ENCODE measurements at places on chromosomes 12 and 14.

DNA sequence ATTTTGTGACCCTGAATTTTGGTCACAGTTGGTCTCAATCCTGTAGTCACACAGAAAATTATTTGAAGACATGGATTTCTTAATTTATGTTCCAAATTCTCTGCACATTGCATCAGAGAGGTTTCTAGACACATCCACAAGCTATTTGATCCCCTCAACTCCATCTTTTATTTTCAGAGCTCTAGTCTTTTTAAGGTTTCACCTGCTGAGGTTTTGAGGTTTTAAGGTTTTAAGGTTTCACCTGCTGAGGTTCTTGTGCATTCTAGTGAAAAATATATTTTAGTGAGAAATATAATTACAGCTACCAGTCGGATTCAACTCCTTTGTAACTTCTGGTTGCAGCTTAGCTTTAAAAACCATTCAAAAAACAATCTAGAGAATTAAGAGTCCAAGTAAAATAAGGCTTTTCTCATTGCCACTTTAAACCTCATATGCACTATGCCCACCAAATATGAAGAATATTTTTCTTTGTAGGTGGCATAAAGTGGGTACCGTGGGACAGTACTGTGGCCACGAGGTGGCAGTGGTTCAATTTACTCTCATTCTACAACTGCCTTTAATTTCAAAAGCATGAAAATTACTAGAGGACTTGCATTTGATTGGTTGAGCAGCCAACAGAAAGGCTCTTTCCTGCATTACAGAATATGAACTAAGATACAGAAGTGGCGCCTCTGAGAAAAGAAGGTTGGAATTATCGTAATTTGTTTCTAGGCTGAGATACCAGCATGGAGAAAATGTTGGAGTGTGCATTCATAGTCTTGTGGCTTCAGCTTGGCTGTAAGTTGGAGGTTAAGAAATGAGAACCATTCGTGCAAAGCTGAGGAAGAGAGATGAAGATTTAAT lies 366.5 kb upstream of the OR4E1 start:
- H3K36me3 ChIP-seq = no peaks in the 10 kb centered on the region
- H3K27ac ChIP-seq = no peak overlapping the region

- peaks cover 14% of the 10 kb centered on the region for H3K36me3 ChIP-seq
- no peaks in the 10 kb centered on the region for H3K4me1 ChIP-seq
- no peak overlapping the region for H3K27ac ChIP-seq
- DNase-seq = no peak
- H3K27me3 ChIP-seq = no peaks in the 10 kb centered on the region
- no peak overlapping the region for H3K4me3 ChIP-seq
These were observed 42.6 kb downstream of the CCDC92 start for GRCh38 chr12:123929946-123930583.

- peaks cover 12% of the 10 kb centered on the region for H3K4me1 ChIP-seq
- no peaks in the 10 kb centered on the region for H3K36me3 ChIP-seq
- peak; percentile 48 for DNase-seq
- H3K4me3 ChIP-seq = no peak overlapping the region
These were observed 67.2 kb downstream of the BTG1 start for GRCh38 chr12:92078167-92079053.

- H3K4me3 ChIP-seq = no peak overlapping the region
- DNase-seq = no peak
- H3K4me1 ChIP-seq = peaks cover 6% of the 10 kb centered on the region
- no peaks in the 10 kb centered on the region for H3K36me3 ChIP-seq
- H3K27me3 ChIP-seq = no peaks in the 10 kb centered on the region
These were observed 114.2 kb upstream of the MDM1 start for GRCh38 chr12:68446384-68446783.

DNA sequence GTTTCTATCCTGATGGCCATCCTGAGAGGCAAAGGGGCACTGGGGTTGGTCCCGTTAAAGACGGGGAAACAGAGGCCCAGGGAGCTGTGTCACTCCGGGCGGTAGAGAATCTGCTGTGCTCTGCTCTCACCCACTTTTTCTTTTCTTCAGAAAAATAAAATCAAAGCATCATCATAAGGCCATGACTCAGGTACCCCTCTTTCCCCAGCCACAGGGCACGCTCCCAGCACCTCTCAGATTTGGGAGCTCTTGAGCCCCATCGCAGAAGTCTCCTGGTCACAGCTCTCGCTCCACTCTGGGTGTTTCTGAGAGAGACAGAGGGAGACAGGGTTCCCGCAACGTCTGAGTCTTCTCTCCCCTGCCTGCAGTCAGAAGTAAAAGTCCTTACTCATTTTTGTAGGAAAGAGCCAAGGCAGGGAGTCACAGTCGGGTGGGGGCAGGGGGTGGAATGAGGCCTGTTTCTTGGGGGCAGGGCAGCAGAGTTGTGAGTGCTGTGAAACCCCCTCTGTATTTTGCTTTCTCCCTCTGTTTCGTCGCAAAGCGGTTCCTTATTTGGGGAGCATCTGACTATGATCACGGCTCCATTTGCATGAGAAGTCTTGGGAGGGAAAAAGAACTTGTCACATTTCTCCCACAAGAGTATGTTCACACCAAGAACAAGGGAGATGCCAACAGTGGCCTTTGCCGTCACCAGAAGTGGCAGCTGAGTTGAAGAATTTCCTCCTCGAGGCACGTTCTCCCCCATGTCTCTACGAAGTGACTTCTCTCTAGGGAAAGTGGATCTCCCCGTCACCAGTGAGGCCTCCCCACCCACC lies 139.0 kb downstream of the BCL11B start:
- H3K27ac ChIP-seq = no peak overlapping the region
- no peaks in the 10 kb centered on the region for H3K36me3 ChIP-seq
- no peak overlapping the region for H3K4me3 ChIP-seq
- no peaks in the 10 kb centered on the region for H3K27me3 ChIP-seq
- DNase-seq = no peak

- H3K27me3 ChIP-seq = no peaks in the 10 kb centered on the region
- peaks cover 23% of the 10 kb centered on the region for H3K4me1 ChIP-seq
- no peaks in the 10 kb centered on the region for H3K36me3 ChIP-seq
- DNase-seq = peak; percentile 42
These were observed 110.1 kb downstream of the SAMD4A start for GRCh38 chr14:54676812-54677708.

All from tibial nerve (tissue), 4 donors.